ENCODE measurements at places on chromosomes 5 and 9. TPM values are rescaled to one million over a fixed set of nuclear protein-coding genes. Genes with fewer than 3 reads are reported as not detected.

- DNase-seq, result no peak
- no peaks in the 10 kb centered on the region for H3K4me1 ChIP-seq
- no peak overlapping the region for H3K4me3 ChIP-seq
- no peaks in the 10 kb centered on the region for H3K27me3 ChIP-seq
- no peaks in the 10 kb centered on the region for H3K36me3 ChIP-seq
Observed at GRCh38 chr5:110356677-110357076, 369.8 kb downstream of the TMEM232 start.

- H3K4me3 ChIP-seq, result no peak overlapping the region
- no peak overlapping the region for H3K27ac ChIP-seq
- no peaks in the 10 kb centered on the region for H3K4me1 ChIP-seq
- DNase-seq, result no peak
Observed at GRCh38 chr5:69032009-69032408, 61.8 kb upstream of the SLC30A5 start.

DNA sequence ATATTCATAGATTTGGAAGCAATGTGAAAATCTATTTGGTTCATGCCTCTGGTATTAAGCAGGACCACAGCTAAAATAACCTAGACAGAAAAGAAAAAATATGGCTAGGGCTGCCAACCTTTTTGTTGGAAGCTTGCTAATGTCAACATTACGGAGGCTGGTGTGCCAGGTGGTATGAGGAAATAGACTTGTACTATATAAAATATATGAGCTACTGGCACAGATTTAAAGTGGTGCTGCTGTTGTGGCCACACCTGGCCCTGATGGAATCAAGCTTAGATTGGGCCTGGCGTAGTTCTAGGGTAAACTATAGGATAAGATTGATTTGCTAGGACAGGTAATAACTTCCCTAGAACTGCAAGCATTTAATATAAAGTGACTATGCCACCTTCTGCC lies 10.6 kb upstream of the PARP8 start:
- no peak for DNase-seq
- H3K27ac ChIP-seq, result no peak overlapping the region
- no peaks in the 10 kb centered on the region for H3K36me3 ChIP-seq
- H3K4me3 ChIP-seq, result no peak overlapping the region
- no peaks in the 10 kb centered on the region for H3K4me1 ChIP-seq

SLCO6A1 gene
- 0.52 TPM for total RNA-seq

- peaks cover 7% of the 10 kb centered on the region for H3K36me3 ChIP-seq
- H3K4me1 ChIP-seq, result peaks cover 52% of the 10 kb centered on the region
- peak overlapping the region; percentile 93 for H3K27ac ChIP-seq
- H3K4me3 ChIP-seq, result peak overlapping the region; percentile 57
Observed at GRCh38 chr5:181245427-181246275, 1.9 kb upstream of the RACK1 start.
